ENCODE measurements at places on chromosomes 11 and 22.
A peak's percentile ranks its signal among the peaks of the same experiment; 100 is the strongest.

GRCh38 chr11:86571273-86571948 is 101.0 kb downstream of the ME3 start:
- no peak for DNase-seq

- DNase-seq = no peak
Observed at GRCh38 chr11:17381156-17381555, 7.3 kb downstream of the KCNJ11 start.

DNA sequence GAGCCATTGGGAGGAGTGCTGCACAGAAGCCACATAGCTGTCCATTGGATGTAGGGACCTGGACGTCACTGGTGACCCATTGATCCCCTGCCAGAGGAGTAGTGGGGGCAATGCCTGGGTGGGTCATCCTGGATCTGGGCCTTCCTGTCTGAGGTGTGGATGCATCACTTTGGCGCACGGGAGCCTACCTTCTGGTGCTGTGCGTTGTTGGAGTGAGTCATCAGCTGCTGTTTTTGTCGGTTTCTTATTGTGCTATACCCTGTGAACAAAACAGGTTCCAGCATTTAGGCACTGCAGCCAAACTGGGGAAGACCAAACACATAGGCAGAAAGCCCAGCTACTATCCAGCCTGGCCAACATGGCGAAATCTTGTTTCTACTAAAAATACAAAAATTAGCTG is 3.2 kb downstream of the TAF6L start:
- DNase-seq = no peak

- DNase-seq = peak; percentile 28
Observed at GRCh38 chr11:95835768-95836488, 45.6 kb downstream of the CEP57 start.

DNA sequence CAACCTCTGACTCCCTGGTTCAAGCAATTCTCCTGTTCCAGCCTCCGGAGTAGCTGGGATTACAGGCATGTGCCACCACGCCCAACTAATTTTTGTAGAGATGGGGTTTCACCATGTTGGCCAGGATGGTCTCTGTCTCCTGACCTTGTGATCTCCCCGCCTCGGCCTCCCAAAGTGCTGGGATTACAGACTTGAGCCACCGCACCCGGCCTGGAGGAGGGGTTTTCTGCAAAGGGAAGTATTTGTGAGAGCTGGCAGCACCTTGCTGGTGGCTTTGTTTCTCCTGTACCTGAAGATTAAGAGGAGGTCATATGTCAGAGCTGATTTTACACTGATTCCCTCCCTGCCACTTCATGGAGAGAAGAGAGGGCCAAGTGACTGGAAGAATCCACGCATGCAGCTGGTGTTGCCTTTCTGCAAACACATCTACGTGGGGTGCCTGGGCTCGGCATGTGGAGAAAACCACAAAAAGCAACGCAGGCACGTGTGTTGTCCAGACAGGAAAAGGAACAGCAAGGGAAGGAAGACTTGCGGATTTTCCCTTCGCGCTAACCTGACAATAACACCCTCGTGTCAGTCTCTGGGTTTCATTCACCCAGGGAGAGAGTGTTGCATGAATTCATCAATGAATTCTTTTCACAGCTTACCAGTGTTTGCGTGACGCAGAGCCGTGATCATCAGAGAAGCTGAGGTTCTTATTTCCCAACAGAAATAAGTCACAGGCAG is 61.9 kb downstream of the TSPAN18 start:
- no peak for DNase-seq

DNA sequence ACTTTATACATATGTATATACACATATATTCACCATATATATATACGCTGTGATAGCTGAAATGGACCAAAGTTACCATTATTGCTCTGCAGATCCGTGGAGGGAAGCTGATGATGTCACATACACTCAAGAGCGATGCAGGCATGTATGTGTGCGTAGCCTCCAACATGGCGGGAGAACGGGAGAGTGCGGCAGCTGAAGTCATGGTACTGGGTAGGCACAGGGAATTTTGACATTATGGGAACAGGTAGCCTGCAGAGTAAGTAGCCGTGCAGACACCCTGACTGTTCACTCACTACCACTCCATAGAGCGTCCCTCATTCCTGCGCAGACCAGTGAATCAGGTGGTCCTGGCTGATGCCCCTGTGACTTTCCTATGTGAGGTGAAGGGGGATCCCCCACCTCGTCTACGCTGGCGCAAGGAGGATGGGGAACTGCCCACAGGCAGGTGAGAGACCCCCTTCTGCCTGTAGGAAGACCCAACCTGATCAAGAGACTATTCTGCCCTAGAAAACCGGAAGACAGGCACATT is 4.7 kb downstream of the ROBO3 start:
- no peak for DNase-seq

DNA sequence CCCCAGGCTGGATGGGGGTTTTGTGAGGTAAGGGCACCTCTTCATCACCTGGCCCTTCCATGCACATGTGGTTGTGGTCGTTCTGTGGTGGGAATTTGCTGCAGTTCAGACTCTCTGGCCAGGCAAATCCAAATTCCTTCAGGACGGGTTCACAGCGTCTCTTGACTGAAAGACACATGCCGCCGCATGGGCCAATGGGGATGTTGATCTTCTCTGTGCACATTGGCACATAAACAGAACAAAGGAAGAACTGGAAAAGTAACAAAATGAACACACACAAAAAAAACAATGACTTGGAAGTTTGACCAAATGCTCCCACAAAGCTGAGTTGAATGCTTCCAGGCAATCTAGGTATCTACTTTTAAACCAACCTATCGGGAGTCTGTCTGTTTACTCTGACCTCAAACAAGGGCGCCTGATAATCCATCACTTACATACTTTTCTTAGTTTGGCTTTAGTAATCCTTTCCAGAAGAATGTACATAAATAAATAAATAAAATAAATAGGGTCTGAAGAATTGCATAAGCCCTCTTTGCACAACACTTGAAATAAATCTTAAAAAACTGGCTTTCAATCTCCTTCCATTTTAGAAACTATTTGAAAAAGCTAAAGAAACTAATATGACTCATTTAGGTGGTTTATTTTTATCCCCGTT is 2.8 kb downstream of the FZD4 start:
- DNase-seq = no peak

- DNase-seq = peak; percentile 66
Observed at GRCh38 chr11:783581-784015, 6.3 kb downstream of the CEND1 start.

DNA sequence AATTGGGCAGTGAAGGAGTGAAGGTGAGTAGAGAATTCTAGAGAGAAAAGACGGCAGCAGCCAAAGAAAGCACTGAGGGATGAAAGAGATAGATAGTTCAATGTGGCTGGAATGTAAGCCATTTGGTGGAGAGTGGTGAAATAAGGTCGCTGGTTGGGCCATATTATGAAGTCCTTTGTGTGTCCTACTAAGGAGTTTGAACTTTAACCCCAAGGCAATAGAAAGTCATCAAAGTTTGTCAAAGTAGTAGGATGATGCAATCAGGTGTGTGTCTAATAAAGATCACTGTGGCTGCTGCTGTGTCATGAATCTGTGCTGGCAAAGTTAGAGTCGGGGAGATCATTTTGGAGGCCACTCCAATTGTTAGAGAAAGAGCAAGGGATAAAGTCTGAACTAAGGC is 18.7 kb downstream of the RNF121 start:
- no peak for DNase-seq

GRCh38 chr11:68948496-68948895 is 32.3 kb downstream of the MRGPRD start:
- DNase-seq = no peak

DNA sequence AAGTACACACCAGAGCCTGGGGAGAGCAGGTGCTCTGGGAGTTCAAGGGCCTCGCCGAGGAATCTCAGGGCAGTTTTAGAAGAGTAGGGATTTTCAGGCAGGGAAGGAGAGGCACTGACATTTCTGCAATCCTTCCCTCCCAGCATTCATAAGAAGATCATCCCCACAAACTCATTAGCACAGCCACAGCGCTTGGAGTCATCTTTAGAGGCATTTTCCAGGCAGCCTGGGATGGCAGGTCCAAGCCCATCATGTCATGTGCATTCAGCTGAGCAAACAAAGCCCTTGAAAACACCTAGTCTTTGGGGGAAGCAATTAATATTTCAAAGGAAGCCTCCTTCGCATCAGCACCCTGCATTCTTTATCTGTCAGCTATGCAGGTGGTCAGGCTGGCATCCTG is 43.8 kb downstream of the MAP6 start:
- no peak for DNase-seq

DNA sequence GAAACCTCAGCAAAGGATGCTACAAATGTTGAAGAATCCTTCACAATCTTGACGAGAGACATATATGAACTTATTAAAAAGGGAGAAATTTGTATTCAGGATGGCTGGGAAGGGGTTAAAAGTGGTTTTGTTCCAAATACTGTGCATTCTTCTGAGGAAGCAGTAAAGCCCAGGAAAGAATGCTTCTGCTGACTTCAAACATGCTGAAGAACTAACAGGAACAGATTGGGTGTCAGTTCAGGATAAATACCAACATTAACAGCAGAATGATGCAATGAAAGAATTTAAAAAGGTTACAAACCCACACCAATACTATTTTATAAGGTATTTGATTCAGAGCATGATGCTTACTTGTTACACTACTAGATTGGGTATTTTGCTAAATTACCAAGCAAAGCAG is 33.9 kb downstream of the RAB39A start:
- DNase-seq = no peak

DNA sequence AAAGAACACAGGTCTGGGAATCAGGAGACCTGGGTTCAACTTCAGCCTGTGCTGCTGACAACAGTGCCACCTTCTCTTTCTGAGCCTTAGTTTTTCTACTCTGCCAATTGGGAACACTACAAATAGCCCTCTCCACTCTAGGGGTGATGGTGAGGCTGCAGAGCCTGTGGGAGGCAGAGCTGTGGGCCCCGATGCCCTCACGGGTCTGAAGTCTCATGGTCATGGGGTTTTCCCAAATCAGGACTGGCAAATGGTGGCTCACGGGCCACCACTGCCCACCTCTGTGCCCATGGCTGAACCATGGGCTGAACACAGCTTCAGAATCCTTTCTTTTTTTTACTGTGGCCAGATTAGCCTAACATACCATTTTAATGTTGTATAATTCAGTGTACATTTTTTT is 19.8 kb downstream of the SYNGR1 start:
- DNase-seq = no peak

DNA sequence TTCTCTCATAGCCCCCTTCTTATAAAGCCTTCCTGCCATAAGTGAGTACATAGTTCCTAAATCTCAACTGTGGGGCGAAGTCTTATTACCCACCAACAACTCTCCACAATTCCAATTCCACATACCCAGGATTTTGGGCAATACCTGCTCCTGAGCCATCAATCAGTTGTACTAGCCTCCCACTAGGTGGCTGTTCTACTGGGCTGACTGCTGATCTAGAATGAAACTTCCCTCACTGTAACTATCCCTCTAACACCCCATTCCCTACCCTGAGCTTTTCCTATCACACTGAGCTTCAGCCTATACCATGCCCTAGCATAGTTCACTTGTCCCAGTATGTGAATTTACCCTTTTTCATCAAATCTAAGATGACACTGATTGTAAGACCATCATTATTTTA is 52.5 kb downstream of the RRAS2 start:
- DNase-seq = no peak

DNA sequence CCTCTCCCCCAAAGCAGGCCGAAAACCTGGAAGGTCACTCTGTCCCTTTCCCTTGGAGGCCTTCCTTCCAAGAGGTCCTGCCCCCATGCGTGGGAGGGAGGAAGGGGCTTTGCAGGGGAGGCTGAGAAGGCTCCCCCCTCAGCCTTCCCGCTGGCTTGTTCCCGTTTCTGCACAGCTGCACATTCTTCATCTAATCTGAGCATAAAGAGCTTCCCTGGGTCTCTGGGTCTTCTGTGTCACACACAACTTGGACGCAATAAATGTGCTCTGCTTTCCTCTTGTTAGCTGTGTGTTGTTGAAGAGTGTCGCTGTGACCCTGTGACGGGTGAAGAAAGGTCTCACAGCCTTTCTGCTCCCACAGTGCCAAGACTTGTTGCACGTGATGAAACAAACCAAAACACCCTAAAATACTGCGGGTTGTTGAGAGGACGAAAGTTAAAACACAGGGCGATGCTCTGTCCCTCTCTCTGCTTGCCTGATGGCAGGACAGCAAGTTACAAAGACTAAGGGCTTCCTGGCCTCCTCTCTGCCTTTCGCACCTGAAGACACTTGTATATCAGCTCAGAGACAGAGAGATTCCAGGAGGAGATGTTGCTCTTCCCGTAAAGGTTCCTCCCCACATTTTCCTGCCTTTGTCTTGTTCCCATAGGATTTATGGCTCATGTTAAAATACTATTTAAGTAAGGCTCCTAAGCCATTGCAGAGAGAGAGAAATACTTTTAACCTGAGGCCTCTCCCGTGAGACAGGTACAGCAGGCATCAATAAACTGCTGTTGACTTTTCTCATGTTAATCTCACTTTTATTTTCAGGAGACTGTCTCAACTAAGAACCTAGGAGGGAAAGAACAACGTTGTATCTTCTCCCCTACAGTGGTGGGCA is 15.4 kb upstream of the IFITM3 start:
- no peak for DNase-seq

GRCh38 chr11:56089697-56090096 is 3.4 kb upstream of the OR8I2 start:
- no peak for DNase-seq

GRCh38 chr11:93988455-93988854 is 32.7 kb upstream of the HEPHL1 start:
- no peak for DNase-seq

DNA sequence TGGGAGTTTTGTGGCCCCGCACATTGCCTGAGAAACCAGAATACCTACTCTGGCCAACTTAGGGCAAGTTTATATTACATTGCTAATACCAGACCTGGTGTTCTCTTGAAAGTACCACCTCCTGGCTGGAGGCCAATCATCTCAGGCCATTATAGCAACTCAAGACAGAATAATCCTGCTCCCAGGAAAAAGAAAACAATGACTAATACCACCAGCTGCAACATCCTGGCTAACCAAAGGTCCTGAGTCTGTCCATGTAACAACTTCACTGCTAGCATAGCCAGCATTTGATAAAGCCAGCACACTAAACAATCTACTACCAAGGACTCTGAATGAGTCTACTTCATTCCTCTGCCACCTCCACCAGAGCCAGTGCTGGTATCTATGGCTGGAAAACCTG is 1298.7 kb upstream of the CNTN5 start:
- no peak for DNase-seq

GRCh38 chr11:74437441-74438042 is 29.8 kb downstream of the KCNE3 start:
- no peak for DNase-seq

DNA sequence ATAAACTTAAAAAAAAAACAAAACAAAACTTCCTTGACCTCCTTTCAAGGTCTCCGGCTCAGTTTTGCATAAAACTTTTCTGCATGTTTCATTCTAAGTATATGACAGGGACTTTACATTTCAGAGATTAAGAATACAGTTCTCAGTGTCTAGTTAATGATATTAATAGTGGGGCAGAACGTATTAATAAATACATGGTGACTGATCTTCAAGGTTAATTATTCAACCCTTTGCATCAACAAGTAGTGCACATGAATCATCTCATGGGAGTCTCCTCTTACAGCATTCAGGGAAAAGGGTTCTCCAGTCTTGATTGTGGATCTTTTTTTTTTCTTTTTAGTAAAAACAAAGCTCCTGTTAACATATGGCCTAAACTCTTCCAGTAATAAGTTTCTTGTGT is 146.8 kb downstream of the KIRREL3 start:
- no peak for DNase-seq

- DNase-seq = no peak
Observed at GRCh38 chr11:44596525-44597276, 31.2 kb downstream of the CD82 start.

Data from hippocampal formation (tissue), 2 donors.